Caki2 (cell line): ENCODE measurements at places on chromosomes 5 and 9.

DNA sequence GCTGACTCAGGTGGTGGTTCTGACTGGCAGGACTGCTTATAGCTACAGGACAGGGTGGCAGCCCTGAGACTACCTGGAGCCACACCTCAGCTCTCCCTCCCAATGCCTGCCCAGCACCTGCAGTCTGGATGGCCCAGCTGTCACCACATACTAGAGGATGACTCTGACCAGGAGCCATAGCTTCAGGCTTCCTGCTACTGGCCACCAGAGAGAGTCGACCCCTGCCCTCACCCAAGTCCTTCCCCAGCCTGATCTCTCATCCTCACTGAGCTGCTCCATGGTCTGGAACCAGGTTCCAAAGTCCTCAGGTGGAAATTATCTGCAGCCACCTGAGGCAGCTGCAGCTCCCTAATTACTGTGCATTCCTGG is 25.6 kb upstream of the TDRD7 start:
- peak; percentile 49 for DNase-seq

GRCh38 chr5:135269931-135270421 is 129.1 kb downstream of the MACROH2A1 start:
- DNase-seq: no peak

DNA sequence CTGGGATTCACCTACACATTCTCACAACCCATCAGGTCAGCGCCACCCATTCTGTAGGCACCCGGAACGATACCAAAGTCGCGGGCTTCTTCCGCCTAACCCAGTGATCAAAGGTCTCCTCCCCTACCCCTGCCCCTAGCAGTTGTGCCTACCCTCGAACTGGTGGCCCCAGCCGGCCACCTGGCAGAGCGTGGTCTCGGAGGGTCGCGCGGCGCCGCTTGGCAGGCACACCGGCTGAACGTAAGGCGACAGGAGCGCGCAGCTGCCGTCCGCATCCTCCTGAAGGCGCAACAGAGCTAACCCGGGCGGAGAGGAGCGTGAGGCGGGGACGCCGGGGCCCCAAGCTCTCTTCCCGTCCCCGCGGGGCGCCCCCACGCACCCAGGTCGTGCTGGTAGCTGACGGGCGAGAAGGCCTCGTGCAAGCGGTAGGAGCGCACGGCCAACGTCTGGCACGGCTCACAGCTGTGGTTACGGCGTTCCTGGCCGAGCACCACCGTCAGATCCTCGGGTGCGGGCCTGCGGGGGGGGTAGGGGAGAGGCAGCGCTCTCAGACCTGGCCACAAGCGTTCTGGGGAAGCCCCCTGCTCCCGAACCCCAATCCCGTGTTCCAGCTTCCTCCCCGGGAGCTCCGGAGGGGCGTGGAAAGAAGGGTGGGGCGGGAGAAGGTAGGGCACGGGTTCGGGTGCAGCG is 2.8 kb upstream of the PFN3 start:
- peak; percentile 75 for DNase-seq

DNA sequence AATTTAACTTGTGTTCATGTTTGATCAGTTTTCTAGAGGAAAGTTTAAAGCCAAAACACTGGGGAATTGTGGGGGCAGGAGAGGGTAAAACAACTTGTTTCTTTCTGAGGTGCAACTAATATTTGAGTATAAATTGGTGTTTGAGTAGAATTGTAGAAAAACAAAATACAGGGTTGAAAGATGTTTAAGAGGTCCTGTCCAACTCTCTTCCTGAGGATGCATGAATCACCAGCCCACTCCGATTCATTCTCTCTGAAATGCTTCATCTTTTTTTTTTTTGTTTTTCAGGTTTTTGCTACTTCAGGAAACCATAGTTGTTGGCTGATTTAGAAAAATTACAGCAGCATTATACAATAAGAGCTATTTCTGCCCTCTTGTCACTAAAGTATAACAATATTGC is 42.4 kb upstream of the TMC1 start:
- DNase-seq: no peak

DNA sequence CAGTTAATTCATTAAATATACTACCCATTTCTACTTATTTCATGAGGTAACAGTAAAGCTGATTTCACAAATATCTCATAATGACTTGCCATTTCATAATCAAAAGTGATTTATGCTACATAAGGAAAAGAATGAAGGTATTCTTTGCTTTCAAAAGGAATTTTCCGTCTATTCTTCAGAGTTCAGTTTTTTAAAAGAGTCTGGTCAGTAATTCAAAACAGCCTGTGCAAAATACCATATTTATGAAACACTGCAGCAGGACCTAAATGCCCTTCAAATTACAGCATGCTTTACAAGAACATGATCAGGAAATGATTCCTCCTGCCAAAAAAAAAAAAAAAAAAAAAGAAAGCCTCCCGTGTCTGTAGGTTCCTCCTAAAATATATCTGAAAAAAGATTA is 154.7 kb downstream of the KIAA0825 start:
- no peak for DNase-seq

DNA sequence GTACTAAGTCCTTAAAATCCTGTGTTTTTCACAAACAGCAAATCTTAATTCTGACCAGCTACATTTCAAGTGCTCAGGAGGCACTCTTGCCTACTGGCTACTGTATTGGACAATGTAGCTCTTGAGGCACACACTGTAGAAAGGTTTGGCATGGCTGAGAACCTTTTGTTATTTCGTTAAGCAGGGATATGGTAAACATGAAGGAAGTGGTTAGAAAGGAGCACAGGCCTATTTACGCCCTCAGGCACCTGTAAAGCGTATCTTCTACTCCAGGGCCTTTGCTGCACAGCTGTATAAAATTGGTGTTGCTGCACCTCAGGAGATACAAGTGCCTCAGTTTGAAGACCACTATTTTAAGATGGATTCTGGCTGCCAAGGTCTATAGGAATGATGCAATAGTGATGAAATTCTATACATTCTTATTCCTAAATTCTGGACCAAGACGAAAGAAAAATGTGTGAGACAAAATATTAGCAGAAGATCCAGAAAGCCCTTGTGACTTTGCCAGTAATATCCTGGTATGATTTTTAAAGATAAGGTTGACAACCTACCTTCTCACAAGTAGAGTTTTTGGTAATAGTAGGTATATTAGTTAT is 9.3 kb upstream of the OTULIN start:
- DNase-seq: no peak
